Stimulated activated CD8-positive, alpha-beta memory T cell treated with anti-CD3 and anti-CD28 coated beads, Interleukin-15, amount 100 ng/mL, for 48 hours (primary cell): ENCODE measurements at places on chromosomes 2 and 18.

GRCh38 chr2:16127958-16128357 lies 187.6 kb downstream of the MYCN start:
- no peak for DNase-seq

DNA sequence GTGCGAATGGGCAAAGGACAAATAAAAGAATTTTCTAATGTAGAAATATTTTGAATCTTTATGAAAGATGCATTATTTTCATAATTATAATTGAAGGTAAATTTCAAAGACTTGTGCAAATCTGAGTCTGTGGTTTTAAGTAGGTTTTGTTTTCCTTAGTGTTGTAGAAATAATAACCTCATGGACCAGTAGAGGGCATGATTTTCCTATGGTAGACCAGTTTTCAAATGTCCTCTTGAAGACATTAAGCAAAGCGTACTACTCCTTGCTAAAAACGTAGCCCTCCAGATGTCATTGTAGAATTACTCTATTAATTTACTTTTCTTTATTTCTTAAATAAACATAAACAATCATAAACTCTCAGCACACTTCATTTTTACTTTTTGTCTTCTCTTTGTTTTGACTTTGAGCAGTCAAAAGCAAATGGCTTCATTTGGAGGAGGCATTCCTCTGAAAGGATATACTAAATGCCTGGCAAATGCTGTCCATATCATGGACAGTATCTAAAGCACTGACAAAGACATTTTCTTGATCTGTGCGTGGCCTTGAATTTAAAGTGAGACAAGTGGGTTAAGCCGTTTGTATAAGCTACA lies 85.8 kb upstream of the FAM237A start:
- DNase-seq, result no peak

DNA sequence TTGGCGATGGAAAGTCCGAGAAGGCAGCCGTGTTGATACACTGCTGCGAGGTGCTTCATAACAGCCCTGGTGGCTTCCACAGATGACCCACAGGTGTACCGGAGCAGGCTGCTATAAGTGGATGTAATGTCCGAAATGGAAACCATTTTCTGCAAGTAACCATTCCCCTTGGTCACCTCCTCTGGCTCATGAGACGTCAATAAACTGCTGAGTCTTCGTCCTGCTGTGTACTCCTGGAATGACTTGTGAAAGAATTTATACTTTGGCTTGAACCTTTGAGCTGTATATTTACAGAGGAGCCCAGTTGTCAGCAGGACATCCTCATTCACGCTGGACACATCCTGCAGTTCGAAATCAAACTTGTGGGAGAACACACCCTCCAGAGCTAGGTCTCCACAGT lies 14.4 kb downstream of the NLRC4 start:
- no peak for DNase-seq

DNA sequence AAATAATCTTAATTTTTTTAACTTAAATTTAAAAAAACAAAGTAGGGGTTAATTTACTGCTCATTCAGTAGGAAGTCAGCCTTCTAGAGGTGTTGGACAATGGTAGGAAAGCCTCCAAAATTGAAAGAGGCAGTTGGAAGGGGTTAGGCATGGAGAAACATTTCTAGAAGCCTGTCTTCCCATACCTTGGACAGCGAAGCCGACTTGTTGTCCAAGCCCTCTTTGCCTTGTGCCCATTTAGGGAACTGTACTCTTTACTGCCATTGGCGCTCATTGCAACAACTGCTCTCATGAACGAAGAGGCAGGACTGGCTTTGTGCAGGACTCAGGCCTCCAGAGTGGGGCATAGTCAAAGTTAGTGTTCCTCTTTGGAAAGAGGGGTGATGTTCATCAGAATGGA lies 333.3 kb downstream of the HRH4 start:
- DNase-seq, result no peak

DNA sequence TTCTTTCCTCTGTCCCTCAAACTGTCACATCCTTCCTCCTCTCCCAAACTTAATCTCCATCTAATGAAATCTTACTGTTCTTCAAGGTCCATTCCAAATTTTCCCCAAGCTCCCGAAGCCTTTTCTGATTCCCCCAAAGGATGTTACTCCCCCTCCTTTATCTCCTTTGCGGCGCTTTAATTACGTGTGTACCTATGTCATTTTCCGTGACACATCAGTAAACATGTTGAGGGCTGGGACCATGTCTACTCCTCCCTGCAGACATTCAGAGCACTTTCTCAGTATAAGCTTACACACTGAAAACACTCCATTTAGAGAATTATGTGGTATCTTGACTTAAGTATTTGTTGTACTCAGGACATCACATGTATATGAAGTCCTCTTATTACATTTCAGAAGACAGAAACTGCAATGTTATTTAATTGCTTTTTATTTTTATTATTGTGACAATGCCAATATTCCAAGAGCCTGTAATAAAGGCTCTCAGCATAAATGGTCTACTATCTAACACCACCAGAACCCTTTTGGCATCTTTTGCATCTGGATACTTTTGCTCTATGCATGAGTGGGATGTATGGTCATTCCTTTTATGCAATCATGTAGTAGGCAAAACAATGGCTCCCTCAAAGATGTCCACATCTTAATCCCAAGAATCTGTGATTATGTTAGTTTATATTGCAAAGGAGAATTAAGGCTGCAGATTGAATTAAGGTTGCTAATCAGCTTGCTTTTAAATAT lies 1.8 kb downstream of the NMI start:
- DNase-seq, result no peak

- DNase-seq, result no peak
Observed at GRCh38 chr18:41674506-41674905, 280.5 kb upstream of the PIK3C3 start.

DNA sequence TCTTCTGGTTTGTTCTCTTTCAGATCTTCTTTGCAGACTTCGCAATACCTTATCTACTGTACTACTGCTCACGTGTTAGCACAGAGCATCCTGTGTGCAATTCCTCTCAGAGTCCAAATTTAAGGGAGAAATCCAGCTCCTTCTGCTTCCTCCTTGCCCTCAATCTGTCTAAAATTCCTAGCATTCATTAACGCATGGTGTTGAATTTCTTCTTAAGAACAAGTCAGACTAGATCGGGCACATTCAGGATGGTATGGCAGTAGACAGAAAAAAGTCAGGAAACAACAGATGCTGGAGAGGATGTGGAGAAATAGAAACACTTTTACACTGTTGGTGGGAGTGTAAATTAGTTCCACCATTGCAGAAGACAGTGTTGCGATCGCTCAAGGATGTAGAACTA lies 206.1 kb upstream of the CDH7 start:
- DNase-seq, result no peak

DNA sequence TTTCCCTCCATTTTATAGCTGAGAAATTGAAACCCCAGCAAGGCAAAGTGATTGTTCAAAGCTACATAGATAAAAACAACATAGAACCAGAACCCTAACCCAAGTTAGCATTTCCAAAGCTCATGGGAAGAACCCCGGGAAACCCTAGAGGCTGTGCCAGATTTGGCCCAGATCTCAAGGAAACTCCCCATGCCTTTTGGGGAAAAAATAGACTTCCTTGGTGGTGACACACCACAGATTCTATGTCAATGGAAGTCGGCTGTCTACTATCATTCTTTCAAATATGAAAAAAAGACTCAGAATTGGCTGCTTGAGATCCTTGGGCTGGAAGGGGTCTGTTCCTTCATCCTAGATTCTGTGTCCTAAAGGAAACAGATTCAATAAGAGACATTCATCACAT lies 8.4 kb downstream of the COL6A3 start:
- no peak for DNase-seq

DNA sequence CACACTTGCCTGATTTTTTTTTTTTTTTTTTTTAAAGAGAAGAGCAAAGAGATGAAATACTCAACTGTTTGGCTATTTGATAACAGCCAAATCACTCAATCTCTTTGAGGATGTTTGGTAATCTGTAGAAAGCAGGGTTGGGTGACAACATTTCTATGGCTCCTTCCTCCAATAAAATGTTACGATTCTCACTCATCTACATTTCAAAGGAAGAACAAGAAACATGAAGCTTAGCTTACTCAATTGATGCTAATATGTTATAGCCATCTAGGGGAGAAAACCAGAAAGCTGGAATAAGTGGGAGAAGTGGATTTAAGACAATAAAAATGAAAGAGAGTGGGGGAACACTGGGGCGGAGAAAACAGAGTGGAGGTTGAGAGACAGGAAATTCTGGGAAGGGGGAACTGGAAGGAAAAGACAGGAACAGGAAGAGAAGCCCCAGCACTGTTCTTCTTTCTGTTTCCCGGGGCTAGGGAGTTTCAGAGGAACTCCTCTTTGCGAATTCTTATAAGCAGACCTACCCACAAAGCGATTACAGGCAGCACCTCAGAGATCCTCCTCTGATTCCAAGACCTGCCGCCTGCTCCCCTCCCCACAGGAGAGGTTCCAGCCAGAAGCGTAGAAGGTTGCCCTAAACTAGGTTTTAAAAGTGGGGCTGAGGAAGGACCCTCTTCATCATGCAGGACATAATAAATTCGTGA lies 13.3 kb downstream of the ST3GAL5 start:
- no peak for DNase-seq

- no peak for DNase-seq
Observed at GRCh38 chr18:22113144-22113844, 56.1 kb upstream of the GATA6 start.
